ENCODE measurements at places on chromosomes 3 and 15. TPM values are rescaled to one million over a fixed set of nuclear protein-coding genes. Genes with fewer than 3 reads are reported as not detected.

DNA sequence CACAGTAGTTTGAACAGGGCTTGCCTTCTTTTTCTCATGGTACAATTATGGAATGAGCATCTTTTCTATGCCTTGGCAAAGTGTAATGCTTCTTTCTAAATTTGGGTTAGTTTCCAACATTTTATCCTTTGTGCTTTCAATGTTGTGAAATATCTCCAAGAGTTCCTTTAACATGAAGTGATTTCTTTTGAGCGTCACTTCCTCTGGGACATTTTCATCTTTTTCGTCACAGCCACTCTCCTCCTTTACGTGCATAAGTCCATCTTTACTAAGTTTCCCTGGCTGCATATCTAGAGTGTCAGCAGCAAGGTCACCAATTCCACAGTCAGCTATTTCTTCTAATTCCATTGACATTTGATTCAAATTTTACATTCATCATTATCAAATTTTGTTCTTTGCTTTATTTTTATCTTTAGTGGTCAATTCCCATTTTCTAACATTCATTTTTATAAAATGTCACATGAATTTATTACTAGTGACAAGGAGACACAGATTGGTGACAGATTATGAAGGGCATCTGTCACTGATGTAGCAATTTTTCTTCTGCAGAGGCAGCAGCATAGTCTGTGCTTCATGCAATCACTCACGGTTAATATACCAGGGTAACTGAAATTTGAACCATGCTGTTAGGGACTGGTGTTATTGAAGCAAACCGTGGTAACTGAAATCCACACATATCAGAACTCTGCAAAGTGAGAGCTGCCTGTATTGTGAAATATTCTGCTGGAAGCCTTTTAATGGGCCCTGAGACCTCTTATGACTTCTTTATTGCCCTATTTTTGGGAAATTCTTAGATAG, 126.5 kb upstream of the THBS1 start:
- no peak for DNase-seq

DNA sequence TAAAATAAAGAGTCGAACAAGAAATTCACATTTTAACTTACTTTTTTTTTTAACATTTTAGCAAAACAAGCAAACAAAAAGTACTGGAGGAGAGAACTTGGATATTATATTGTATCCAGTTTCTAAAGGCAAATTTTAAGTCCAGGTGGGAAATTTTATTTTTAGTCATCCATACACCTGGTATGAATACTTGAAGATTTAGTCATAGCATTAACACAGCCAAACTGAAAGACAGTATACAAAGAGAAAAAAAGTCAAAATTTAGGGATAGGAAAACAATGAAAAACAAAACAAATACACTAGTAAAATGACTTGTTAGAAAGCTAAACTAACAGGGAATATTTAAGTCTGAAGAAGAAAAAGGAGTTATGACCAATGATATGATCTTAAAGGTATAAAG, 69.1 kb downstream of the PROS1 start:
- DNase-seq, result no peak

OCA2 gene
- 5.5 TPM for total RNA-seq

DNA sequence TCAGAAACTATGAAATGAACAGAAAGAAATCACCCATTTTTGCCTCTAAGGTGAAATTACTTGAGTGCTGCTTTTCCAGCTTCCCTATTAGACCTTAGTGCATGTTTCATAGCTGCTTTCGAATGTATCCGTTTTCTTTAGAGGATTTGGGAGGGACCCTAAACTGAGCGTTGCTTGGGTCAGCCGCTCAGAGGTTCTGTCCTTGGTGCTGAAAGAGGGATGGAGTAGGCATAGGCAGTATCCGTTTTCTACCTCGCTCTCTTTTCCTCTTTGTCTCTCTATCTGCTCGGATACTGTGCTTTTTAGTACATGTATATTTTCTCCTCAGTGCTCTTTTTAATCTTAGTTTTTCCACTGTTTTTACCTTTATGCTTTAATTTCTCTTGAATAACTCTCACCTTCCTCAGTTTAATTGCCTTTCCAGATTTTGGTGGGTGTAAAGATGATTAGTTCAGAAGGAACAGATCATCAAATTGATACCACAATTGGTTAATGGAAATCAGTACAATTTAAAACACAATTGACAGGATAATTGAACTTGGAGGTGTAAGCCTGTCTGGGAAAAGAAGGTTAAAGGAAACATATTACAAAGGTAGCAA, at the start of gene DRD3:
TSS of gene DRD3 (minus strand) at position 283 of the 599 bp plus-strand sequence. CDS start 7,060 bp downstream, outside the sequence.
- peak; percentile 11 for DNase-seq

- peak; percentile 27 for DNase-seq
These were observed 393 bp downstream of the ERICH6 start for GRCh38 chr3:150703299-150703755.

- no peak for DNase-seq
These were observed 1679.4 kb downstream of the OTOL1 start for GRCh38 chr3:163175970-163176369.

STAC gene
- not detected for total RNA-seq

GRCh38 chr15:68341760-68342725, 64.5 kb downstream of the FEM1B start:
- DNase-seq, result no peak

MYO5C gene
- 130 TPM for total RNA-seq

CYP8B1 gene
- total RNA-seq, result not detected

- no peak for DNase-seq
These were observed 61.5 kb downstream of the PLCH1 start for GRCh38 chr3:155683344-155683720.

- DNase-seq, result peak; percentile 80
These were observed 710 bp downstream of the TJP1 start for GRCh38 chr15:29821416-29822099.

DNA sequence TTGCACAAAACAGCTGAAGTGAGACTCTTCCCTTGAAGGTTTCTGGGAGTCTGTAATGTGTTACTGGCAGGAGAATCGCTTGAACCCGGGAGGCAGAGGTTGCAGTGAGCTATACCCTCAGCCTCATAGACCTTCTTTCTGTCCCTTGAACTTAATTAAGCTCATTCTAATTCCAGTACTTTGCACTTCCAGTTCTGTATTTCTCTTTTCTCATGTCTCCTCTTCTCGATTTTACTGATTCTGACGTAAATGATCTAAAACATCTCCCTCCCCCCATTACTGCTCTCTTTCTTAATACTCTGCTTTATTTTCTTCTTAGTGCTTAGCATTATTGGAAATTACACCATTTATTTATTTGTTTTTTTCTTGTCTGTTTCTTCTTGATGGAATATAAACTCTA, 165.4 kb upstream of the P2RY1 start:
- no peak for DNase-seq

MTFMT gene
- 24.9 TPM for total RNA-seq

GRCh38 chr3:46866720-46867549, 3.7 kb upstream of the MYL3 start:
- DNase-seq, result peak; percentile 77

DNA sequence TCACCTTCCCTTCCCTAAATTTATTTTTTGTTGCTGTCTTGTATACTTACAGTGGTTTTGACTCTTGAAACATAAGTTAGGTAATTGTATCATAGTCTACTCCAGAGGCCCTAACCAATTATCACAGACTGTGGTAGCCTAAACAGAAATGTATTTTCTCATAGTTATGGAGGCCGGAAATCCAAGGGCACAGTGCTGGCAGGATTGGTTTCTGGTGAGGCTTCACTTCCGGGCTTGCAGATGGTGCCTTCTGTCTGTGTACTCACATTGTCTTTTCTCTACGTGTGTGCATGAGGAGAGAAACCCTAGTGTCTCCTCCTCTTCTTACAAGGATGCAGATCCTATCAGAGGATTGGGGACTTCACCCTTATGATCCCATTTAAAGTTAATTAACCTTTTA, 290.2 kb upstream of the KCNMB2 start:
- no peak for DNase-seq

- no peak for DNase-seq
These were observed 14.7 kb downstream of the IGF1R start for GRCh38 chr15:98663045-98663444.

APBA2 gene
- total RNA-seq, result 13.8 TPM

DNA sequence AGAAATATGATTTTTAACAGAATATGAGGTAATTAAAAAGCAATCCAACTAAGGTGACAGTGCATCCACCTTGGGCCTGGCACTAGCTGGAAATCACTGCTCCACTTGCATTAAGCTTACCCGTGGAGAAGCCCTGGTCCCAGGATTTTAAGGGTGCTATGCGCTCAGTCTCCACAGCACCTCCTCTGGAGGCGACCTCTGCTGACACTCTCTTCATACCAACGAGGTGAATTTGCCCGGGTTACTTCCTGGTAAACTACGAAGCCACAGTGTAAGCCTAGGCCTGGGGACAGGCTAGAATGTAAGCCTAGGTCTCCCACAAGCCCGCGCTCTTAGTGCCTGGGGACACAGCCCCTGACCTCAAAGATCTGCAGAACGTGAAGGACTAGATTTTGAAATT, 793 bp downstream of the APOD start:
- no peak for DNase-seq

IQCH gene
- 9.6 TPM for total RNA-seq

DNA sequence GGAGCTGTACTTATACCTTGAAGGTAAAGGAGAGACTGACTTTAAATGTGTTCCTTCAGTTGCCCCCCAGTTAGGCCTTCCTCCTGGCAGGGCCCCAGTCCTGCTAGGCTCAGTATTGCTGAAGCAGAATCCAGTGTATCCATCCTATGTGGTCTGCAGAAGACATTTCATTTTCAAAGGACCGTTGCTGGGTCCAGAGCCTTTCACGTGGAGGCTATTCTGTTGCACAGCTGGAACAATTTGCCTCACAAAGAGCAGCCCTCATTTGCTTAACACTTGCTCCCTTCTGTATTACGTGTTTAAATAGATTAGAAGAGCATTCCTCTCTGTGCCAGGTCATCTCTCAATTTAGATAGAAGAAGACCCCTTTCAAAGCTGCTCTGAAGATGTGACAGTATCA, 78.9 kb upstream of the CFAP20DC start:
- DNase-seq, result no peak

Measured in thyroid gland (tissue), 4 donors.